DMS153 (cell line): ENCODE measurements at places on chromosomes 12 and 14.

DNA sequence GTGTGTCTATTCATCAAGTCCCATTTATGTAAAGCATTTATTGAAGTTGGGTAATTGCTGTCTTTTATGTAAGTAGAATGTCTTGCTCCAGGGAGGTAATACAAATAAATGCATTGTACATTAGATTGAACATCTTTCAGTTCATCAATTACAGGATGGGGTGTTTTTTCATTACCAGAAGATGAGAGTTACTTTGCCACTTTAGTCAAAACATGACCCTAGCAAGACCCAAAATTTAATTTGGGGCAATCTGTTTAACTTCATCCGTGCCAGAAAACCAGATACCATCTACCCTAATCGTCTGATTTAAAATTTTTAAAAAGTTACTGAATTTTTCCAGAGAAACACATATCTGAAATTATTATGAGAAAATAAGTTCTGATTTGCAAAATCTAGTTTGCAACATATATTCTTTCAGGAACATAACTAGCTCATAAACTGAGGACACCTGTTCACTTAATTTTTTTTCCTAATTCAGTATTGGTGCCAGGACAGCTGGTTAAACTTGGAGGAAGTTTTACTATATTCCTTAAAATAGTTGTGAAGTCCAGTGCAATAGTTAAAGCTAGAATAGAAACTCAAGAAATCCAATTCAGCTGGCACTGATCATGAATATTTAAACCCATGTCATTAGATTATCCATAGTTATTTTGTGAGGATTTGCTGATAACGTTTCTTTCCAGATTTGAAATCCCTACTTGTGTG is 114.5 kb downstream of the SRGAP1 start:
- DNase-seq = no peak

GRCh38 chr12:15712823-15713660 is 76.1 kb downstream of the EPS8 start:
- no peak for DNase-seq

GRCh38 chr12:88865537-88865936 is 285.3 kb upstream of the KITLG start:
- no peak for DNase-seq

DNA sequence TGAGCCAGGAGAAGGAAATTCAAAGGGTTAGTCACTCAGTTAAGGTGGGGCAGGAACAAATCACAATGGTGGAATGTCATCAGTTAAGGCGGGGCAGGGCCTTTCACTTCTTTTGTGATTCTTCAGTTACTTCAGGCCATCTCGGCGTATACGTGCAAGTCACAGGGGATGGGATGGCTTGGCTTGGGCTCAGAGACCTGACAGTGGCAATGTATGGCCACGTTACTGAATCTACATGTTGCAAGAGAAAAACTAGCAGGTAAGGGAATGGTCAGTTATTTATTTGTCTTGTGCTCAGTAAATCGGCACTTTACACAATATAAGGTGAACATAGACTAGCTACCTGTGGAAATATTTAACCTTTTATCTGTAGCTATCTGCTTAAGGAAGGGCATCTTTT is 11.9 kb downstream of the SLCO1B3 start:
- no peak for DNase-seq

DNA sequence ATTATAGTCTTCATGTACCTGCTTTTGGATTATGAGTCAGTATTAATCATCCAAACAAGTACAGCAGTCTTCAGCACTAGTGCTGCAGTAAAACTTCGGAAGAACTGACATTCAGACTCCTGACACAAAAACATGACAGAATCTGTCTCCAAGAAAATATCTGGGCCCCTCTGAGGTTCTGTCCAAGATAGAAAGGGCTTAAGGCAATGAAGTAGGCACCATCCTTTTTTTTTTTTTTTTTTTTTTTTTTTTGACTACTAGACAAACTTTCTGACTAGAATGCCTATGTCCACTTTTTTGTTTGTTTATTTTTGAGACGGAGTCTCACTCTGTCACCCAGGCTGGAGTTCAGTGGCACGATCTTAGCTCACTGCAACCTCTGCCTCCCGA is 112.5 kb downstream of the MED13L start:
- DNase-seq = no peak

GRCh38 chr14:75380656-75381055 is 47.2 kb upstream of the JDP2 start:
- no peak for DNase-seq

GRCh38 chr12:57807285-57807684 is 11.2 kb downstream of the AVIL start:
- no peak for DNase-seq

GRCh38 chr12:105106621-105107020 is 910 bp upstream of the WASHC4 start:
- no peak for DNase-seq

DNA sequence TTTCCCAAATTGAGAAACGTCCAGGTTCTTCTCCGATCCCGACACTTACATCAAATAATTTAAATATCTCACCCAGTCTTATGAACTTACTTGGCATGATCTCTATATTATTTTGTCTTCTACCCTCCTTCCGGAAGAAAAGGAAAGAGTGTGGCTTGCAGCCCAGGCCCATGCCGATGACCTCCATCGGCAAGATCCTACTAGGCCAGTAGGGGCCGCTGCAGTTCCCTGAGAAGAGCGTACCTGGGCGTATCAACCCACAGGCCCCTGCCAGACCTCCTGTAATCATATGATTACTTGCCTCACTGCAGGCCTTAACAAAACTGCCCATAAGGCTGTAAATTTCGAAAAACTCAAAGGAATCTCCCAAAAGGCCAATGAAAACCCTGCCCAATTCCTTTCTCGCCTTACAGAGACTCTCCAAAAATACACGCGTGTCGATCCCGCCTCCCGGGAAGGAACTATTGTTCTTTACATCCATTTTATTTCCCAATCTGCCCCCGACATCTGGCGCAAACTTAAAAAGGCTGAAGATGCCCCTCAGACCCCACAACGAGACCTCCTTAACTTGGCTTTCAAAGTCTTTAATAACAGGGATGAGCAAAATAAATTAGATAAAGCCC is 69.6 kb downstream of the MOK start:
- DNase-seq = peak; percentile 6

GRCh38 chr12:80157645-80158044 is 58.3 kb downstream of the OTOGL start:
- DNase-seq = no peak

DNA sequence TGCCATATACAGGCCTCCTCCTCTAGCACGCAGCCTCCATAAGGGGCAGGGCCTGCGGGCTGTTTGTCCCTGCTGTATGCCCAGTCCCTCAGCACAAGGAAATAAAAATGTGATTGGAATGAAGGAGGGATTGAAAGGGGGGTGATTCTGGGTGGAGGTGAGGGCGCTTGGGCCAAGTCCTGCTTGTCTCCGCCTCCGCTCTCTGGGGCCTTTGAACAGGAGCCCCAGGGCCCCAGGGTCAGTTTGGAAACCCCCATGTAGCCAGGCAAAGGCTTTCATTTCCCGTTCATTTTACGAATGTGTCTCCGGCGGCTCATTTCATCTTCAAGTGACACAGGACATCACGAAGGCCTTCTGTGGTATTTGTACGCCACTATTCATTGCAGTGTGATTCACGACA is 4.5 kb upstream of the CACNA2D4 start:
- DNase-seq = no peak

DNA sequence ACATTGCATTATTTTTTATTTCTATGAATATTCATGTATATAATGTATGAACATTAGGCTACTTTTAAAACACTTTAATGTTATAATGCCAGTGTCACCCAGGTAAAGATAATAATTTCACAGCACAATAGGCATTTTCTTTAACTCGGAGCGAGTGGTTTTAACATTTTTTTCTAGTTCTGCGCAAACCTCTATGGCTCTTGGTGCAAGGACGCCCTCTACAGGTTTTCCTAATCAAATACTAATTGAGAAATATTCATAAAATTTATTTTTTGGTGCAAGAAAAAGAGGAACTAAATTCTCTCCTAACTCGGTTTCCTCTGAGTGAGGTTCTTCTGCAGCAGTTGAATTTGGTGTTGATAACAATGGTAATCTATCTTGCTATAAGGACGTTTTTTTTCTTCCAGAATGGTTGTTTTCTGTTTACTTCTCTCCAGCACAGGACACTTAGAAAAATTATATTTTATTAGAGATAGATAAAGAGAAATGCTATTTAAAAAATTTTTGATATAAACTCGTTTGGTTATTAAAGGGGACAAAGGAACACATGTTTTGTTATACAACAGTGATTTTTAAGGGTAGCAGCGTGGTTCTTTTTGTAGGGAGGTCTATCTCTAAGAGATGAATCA is 2.4 kb upstream of the WIF1 start:
- DNase-seq = peak; percentile 11
